ENCODE measurements at places on chromosomes 13 and 19. TPM values are rescaled to one million over a fixed set of nuclear protein-coding genes. Genes with fewer than 3 reads are reported as not detected.

Gene MTMR6
- 16.5 TPM for total RNA-seq

Gene ZNF415
- total RNA-seq = 23.9 TPM

Gene RGL3
- total RNA-seq = 6.4 TPM

Gene GPR180
- total RNA-seq = 5.8 TPM

Gene WIZ
- total RNA-seq = 32.2 TPM

Gene ZNF181
- 21.6 TPM for total RNA-seq

Gene SOX1
- not detected for total RNA-seq

Gene LILRB3
- total RNA-seq = 4.3 TPM

Gene PEAK3
- total RNA-seq = 0.87 TPM

Gene ZNF284
- 1.8 TPM for total RNA-seq

Gene CYP4F2
- total RNA-seq = not detected

Gene CALR3
- total RNA-seq = not detected

Gene DHPS
- 60.2 TPM for total RNA-seq

Gene CKAP2
- total RNA-seq = 7.2 TPM

Gene ARL11
- total RNA-seq = 0.22 TPM

Gene PDE4A
- 36.1 TPM for total RNA-seq

Gene LGALS7B
- total RNA-seq = not detected

Gene PDX1
- not detected for total RNA-seq

Gene PTPRH
- total RNA-seq = 0.47 TPM

Gene RNF17
- total RNA-seq = not detected

Gene CKM
- 6,589 TPM for total RNA-seq

Gene CD37
- 6.5 TPM for total RNA-seq

Gene SLC7A10
- not detected for total RNA-seq

Gene ZNF836
- 6.6 TPM for total RNA-seq

Gene PCDH20
- total RNA-seq = 3.7 TPM

Gene COL4A1
- 119 TPM for total RNA-seq

Gene SGTA
- total RNA-seq = 68.7 TPM

Gene HCN2
- 14.3 TPM for total RNA-seq

Gene PTPRS
- total RNA-seq = 39.3 TPM

Gene URAD
- not detected for total RNA-seq

Gene SMIM24
- not detected for total RNA-seq

Gene CCL25
- total RNA-seq = not detected

Gene SIGLEC8
- 0.15 TPM for total RNA-seq

Measured in left ventricle myocardium superior (tissue), 1 donor.